Fibroblast of skin of back (primary cell): ENCODE measurements at places on chromosomes 4 and X.

- DNase-seq: no peak
Observed at GRCh38 chrX:118551426-118551825, 55.8 kb downstream of the DOCK11 start.

DNA sequence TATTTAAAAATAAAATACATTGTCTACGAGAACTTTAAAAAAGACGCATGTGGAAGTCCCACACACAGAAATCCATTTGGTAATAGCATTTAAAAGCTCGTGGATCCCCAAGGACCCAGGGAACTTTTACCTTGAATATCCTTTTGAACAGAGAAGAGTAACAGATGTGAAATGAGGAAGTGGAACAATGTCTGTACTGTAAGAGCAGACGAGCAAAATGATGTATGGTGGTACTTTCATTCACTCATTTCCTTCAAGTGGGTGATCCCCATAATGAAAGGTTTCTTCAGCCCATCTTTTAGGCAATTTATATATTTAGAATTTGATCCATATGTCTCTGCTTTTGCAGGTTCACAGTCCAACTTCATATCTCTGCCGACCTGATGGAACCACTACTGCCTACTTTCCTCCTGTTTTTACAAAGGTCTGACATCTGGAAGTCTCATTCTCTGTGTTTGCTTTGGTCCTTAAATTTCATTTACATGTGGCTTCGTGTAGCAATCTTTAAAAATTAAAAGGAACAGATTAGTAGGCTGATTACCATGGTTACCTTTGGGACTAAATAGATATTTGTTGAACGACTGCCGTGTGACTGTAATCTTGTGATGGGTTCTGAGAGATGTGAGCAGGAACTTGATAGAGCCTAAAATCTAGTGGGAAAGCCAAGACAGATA is 188.4 kb downstream of the PALLD start:
- no peak for DNase-seq

- peak; percentile 5 for DNase-seq
Observed at GRCh38 chrX:10016519-10017132, 49.5 kb downstream of the CLDN34 start.

GRCh38 chrX:78595901-78596502 is 63.1 kb downstream of the RTL3 start:
- DNase-seq: peak; percentile 11

GRCh38 chr4:38672074-38672396 is 8.0 kb downstream of the KLF3 start:
- no peak for DNase-seq

GRCh38 chrX:119069128-119069527 is 3.7 kb upstream of the CT47C1 start:
- DNase-seq: no peak

DNA sequence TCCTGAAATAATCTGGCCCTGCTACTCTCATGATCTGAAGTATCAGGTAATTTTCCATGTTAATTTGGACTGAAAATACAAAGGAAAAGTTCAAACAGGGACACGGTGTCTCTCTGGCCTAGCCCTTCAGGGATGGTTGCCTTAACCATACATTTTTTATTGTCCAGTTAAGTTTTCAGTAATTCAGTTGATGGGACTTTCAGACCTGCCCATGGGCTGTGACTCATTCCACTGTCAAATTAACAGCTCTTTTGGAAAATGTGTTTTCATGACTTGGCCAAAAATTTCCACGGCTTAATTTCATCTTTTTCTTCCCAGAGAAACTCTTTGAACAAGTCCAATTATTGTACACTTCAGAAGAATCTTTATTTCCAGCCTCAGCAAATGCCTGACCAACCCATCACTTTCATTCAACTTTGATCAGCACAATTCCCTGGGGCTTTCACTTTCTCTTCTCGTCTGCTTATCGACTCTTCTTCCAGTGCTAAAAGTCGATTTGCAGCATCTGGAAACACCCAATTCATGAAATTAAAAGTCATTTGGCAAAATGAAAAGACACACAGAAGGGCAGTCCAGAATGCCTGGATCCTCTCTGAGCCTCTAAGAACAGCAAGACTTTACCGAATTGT is 293.9 kb downstream of the RAB28 start:
- no peak for DNase-seq

- DNase-seq: peak; percentile 65
Observed at GRCh38 chr4:148065075-148065474, 333.2 kb downstream of the ARHGAP10 start.

GRCh38 chrX:123764967-123765871 is 32.4 kb upstream of the THOC2 start:
- DNase-seq: peak; percentile 88

DNA sequence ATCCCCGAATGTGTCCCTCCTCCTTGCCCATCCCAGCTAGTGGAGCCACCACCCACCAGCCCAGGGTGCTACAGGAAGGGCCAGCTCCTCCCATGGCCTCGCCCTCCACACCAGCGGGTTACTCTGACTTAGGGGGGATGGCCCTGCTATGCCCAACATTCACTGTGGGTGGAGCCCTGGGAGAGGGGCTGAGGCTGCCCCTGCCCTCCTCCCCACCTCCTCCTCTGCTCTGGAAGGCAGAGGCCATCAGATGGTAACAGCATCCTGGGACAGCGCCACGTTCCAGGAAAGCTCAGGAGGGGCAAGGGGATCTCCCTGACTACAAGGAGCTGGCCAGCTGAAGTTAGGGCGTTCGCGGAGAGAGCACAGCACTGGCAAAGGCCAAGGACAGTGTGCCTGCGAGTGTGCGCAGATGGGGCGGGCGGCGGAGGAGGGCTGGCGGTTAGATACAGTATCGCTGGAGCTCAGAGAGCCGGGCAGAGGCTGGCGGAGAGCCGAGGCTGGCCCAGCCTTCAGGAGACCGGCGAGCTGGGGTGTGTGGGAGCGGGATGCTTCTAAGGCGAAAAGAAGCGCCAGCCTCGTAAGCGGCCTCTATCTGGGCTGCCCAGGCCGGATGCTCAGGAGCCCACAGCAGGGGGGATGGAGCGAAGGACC is 1.5 kb downstream of the JAKMIP1 start:
- no peak for DNase-seq

DNA sequence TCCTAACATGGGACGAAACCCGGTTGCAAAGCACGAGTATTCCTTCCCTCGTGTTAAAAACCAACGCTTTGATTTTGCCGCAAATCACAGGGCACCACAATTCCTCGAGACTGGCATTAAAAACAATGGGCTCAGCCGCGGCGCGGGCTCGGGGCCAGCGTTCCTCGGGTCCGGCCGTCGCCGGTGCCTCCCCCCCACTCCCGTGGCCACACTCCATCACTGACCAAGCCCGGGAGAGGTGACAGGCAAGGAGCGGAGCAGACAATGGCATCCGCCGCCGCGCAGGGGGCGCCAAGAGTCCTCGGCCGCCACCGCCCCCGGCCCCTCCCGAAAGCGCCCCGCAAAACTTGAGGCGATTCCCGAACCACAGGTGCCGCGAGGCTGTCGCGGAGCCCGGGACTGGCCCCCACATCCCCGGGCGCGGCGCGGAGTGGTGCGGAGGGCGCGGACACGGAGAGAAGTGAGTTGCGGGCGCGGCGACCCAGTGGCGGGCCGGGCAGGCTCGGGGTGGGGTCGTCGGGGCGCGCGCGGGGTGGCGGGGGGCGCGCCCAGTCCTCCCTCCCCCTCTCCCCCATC is 445 bp downstream of the AP1S2 start:
- DNase-seq: peak; percentile 32

DNA sequence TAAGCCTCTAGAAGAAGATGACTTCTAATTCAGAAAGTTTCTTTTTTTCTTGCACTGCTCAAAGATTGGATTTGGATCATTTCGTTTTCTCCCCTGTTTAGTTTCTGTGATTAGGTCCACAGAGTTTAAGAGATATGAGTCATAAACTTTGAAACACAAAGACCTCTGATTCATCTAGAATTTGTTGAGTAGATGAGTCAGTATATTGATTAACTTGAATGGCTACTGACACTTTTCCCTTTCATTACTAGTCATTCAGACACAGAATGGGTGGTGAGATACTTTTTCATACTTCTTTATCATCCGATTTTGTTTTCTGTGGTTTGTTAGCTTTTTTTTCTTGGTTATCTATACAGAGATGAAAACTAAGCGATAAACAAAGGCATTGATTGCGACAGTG is 34.1 kb upstream of the AFF2 start:
- no peak for DNase-seq

DNA sequence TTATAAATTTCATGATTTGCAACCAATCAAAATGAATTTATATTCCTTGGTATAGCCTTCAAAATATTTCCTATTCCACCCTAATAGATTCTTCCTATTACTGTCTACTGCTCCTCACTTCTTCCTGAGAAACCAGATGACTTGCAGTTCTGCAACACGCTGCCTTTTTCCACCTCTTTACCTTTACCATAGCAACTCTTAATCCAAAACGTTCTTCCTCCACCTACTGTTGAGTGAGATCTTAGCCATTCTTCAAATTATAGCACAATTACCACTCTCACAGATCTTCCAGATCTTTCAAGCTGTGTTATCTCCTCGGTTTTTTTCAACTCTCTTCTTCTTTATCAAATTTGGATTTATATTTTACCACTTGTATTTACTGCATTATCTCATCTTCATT is 289.8 kb downstream of the ADGRL3 start:
- DNase-seq: no peak

DNA sequence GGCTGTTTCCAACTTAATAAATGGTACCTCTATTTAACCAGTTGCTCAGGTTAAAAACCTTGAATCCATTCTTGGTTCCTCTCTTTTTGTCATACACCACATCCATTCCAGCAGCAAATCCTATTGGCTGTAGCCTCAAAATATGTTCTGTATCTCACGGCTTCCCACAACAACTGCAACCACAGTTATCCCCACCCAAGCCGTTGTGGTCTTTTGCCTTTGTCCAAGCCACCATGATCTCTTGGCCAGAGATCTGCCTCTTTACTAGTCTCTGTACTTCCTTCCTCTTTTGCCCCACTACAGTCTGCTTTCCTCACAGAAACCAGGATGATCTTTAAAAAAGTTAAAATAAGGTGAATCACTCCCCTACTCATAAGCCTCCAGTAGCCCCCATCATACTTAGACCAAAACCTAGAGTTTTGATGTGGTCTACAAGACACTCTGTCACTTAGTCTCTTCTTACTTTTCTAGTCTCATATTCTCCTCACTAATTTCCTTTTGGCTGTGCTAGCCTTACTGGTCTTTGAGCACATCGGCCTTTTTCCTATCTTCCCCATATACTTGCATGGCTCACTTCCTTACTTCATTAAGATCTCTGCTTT is 10.3 kb downstream of the MAOA start:
- no peak for DNase-seq

DNA sequence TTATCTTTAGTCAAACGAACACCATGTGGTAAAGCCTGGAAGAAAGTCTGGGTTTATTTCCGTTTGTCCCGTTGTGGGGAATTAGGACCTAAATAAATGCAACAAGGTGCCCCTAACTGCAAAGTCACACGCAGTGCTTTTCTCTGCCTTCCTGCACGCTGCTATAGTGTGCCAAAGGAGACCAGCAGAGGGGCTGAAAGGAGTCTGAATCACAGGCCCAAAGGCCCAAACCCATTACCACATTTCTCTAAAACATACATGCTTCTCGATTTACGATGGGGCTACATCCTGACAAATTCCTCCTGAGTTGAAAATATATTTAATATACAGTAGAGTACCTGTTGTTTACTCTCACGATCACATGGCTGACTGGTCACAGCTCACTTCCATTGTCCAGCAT is 4.5 kb downstream of the VEGFC start:
- no peak for DNase-seq

GRCh38 chr4:61540944-61541343 is 340.8 kb downstream of the ADGRL3 start:
- no peak for DNase-seq

DNA sequence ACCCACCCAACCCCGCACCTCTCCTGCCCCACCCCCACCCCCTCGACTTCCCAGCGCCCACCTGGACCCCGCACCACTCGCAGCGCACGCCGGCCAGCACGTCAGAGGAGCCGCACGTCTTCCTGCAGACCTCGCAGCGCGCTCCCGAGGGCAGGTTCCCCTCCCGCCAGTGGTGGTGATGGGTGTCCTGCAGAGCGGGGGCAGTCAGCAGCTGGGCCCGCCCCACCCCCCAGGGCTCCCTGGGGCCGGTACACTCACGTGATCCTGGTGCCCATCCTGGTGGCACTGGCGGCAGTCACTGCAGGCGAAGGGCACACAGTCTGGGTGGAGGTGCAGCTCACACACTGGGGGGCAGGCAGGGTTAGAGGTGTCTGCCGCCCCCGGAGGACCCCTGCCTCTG is 5.1 kb downstream of the DGKQ start:
- DNase-seq: no peak

DNA sequence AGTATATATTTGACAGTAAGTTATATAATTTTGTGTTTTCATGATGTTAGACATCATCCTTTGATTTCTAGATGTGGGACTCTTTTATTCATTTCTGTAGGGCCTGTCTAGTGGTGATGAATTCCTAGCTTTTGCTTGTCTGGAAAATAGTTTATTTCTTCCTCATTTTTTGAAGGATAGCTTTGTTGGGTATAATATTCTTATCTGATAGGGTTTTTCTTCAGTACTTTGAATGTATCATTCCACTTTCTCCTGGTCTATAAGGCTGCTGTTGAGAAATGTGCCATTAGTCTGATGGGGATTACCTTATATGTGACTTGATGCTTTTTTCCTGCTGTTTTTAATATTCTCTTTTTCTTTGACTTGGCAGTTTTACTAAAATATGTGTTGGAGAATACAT is 1104.5 kb downstream of the FAT4 start:
- no peak for DNase-seq

DNA sequence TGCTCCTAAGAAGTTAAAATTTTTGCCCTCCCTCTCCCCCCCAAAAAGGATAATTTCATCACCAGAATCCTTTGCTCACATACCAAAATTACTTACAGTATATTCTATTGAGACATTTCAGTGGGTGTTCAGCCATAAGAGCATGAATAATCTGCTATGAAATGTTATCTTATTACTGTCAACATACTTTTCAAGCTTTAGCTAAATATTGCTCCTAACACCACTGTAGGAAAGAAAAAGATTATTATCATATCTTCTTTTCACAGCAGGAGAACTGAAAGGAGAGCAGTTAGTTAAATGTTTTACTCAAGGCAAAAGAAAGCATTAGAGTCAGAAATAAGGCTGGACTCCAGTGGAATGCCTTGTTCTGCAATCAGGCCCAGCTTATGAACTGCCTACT is 231.0 kb upstream of the GYPA start:
- peak; percentile 78 for DNase-seq
